ENCODE measurements at places on chromosomes 3 and 15. TPM values are rescaled to one million over a fixed set of nuclear protein-coding genes. Genes with fewer than 3 reads are reported as not detected.

DNA sequence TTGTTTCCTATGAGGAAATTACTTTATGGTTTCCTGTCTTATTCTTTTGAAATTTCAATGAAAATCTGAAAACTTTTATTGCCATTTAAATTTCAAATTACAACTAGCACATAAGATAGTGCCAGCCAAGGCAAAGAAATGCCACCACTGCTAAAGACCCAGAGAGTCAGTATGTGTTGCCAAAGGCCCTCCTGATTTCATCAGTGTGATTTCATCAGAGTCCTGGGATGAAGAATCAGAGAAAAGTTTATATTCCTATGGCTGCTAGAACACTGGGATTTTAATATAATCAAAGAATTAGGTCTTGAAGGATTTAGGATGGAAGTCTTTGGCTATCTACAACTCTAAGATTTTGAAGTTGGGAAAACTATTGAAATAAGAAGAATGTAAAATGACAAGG lies 434.2 kb upstream of the CCDC54 start:
- no peak for DNase-seq
- no peaks in the 10 kb centered on the region for H3K27me3 ChIP-seq
- H3K4me1 ChIP-seq = no peaks in the 10 kb centered on the region

The ASB14 gene
- 1.7 TPM for total RNA-seq

DNA sequence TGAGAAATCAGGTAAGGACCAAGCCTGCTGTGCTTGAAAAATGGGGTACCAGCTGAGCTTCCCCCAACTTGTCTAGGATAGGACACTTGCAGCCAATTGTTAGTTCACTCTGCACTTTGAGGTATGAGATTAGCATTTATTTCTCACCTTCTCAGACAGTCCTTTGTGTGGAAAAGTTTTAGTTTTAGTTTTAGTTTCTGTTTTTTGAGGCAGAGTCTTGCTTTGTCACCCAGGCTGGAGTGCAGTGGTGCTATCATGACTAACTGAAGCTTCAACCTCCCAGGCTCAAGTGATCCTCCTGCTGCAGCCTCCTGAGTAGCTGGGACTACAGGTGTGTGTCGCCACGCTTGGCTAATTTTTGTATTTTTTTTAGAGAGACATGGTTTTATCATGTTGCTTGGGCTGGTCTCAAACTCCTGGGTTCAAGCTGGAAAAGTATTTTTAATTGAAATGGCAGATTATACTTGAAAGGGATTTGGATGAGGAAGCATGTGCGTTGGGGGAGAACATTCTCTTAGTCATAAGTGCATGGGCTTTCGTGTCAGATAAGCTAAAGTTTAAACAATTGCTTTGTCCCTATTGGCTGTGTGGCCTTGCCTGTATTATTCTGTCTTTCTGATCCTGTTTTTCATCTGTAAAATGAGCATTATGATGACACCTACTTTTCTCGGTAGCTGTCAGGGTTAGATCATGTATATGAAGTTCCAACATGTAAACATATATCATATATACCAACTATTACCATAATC lies 25.2 kb upstream of the CCK start:
- H3K4me3 ChIP-seq = no peak overlapping the region
- no peaks in the 10 kb centered on the region for H3K4me1 ChIP-seq
- no peak overlapping the region for H3K27ac ChIP-seq

- H3K4me1 ChIP-seq = no peaks in the 10 kb centered on the region
- no peak for DNase-seq
- no peak overlapping the region for H3K4me3 ChIP-seq
- H3K36me3 ChIP-seq = no peaks in the 10 kb centered on the region
- H3K27me3 ChIP-seq = no peaks in the 10 kb centered on the region
Observed at GRCh38 chr3:122063908-122064307, 8.7 kb downstream of the CD86 start.

DNA sequence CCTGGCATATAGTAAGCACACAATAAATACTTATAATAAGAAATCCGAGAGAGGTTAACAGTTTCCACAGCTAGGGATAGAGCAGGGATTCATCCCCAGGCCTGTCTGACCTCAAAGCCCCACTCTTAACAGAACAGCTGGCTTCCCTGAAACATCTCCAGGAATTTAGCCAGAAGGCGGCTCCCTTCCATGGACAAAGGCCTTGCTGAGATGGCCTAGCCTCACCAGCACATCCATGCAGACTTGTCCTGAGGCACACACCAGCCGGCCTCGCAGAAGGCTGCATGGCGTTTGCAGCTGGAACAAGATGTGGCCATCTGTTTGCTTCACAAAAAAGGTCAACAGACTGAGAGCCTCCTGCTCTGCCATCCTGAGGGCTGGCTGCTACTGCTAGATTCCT lies 245.4 kb downstream of the SLCO3A1 start:
- no peaks in the 10 kb centered on the region for H3K36me3 ChIP-seq
- no peaks in the 10 kb centered on the region for H3K27me3 ChIP-seq
- no peak overlapping the region for H3K27ac ChIP-seq

GRCh38 chr3:53457068-53457467 lies 37.3 kb upstream of the CACNA1D start:
- H3K27ac ChIP-seq = no peak overlapping the region
- H3K27me3 ChIP-seq = peaks cover 11% of the 10 kb centered on the region
- H3K4me3 ChIP-seq = no peak overlapping the region
- DNase-seq = no peak

DNA sequence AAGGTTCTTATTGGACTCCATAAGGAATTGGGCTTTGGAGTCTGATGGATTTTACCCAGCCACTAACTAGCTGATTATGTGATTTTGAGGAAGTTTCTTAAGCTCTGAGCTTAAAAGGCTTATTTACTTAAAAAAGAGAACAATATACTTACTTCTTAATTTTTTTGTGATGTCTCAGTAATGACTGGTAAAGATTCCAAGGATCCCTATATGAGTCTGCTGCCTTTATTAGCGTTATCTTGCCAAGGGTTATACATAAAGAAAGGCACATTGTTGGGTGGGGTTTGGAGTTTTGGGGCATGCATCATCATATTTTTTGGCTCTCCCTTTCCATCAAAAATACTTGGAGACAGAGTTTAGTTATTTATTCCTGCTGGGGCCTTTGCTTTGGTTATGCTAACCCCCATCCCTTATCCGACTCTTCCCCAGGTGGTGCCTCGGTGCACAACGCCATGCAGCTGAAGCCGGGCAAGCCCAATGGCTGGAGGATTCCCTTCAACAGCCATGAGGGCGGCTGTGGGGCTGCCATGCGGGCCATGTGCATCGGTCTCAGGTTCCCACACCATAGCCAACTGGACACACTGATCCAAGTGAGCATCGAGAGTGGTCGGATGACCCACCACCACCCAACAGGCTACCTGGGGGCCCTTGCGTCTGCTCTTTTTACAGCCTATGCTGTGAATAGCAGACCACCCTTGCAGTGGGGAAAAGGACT lies 6.7 kb downstream of the ADPRH start:
- H3K27me3 ChIP-seq = no peaks in the 10 kb centered on the region
- DNase-seq = no peak
- peaks cover 22% of the 10 kb centered on the region for H3K36me3 ChIP-seq
- H3K27ac ChIP-seq = peak overlapping the region; percentile 86

The KLHL40 gene
- 0.77 TPM for total RNA-seq

The PCOLCE2 gene
- total RNA-seq = 152 TPM

DNA sequence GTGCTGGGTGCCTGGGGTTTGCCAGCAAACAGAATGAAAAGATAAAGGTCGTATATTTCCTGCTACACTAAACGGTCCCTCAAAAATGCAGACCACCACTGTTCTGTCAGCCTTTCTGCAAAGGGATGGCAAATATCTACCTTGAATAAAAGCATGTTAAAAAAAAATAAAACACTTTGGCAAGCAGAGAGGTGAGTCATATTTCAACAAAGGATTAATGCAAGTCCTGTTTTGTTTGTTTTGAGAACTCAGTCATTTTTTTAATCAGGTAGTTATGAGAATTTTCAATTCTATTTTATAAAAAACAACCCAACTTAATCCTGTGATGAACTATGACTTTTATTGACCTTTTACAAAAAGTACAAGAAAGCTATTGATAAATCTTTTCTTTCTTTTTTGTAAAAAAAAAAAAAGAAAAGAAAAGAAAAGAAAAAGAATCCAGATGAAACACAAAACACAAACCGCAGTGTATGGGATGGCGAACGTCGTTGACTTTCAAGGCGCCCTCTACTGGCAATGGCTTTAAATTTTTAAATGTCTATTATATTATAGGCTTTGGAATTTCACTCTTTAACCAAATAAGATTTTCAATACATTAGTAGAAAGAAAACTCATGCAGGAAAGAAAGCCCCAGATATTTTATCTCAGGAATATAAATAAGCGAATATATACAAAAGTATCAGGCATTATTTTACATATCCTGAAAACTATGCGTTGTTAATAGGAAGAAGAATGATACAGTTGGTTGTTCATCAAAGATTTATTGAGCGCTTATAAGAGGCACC lies 87.8 kb downstream of the NCEH1 start:
- no peaks in the 10 kb centered on the region for H3K4me1 ChIP-seq
- H3K27me3 ChIP-seq = no peaks in the 10 kb centered on the region
- H3K27ac ChIP-seq = no peak overlapping the region
- DNase-seq = no peak
- no peak overlapping the region for H3K4me3 ChIP-seq

- no peak overlapping the region for H3K27ac ChIP-seq
- DNase-seq = no peak
- H3K27me3 ChIP-seq = no peaks in the 10 kb centered on the region
- H3K4me1 ChIP-seq = no peaks in the 10 kb centered on the region
- no peaks in the 10 kb centered on the region for H3K36me3 ChIP-seq
Observed at GRCh38 chr3:116963802-116964201, 254.2 kb downstream of the TUSC7 start.

The LRRC49 gene
- total RNA-seq = 60.3 TPM

The CHRM5 gene
- not detected for total RNA-seq

- no peak overlapping the region for H3K4me3 ChIP-seq
- no peaks in the 10 kb centered on the region for H3K4me1 ChIP-seq
- no peak for DNase-seq
- H3K27ac ChIP-seq = no peak overlapping the region
Observed at GRCh38 chr3:142007710-142008399, 131.4 kb downstream of the ATP1B3 start.

The TNNC1 gene
- total RNA-seq = 8,813 TPM
